Esophagus squamous epithelium (tissue), 5 donors: ENCODE measurements at places on chromosomes 13 and 19.

GRCh38 chr19:1875646-1876495, 9.4 kb downstream of the ABHD17A start:
- H3K27ac ChIP-seq, result peak overlapping the region; percentile 93
- no peak for DNase-seq
- H3K4me3 ChIP-seq, result peak overlapping the region; percentile 96
- H3K4me1 ChIP-seq, result peaks cover 47% of the 10 kb centered on the region
- H3K27me3 ChIP-seq, result no peaks in the 10 kb centered on the region

DNA sequence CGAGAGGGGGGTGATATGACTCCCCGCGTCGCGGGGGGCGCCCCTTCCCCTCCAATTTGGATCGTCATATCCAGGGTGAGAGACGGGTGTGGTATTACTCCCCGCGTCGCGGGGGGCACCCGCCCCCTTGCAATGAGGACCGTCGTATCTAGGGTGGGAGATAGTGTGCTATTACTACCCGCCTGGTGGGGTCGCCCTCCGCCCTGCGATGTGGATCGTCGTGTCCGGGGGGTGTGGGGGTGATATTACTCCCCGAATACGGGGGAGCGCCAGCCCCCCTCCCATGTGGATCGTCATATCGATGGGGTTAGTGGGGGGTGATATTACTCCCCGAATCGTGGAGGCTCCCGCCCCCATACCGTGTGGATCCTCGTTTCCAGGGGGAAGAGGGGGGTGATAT, 29.2 kb upstream of the RGCC start:
- DNase-seq, result no peak
- H3K27ac ChIP-seq, result no peak overlapping the region
- H3K36me3 ChIP-seq, result no peaks in the 10 kb centered on the region

DNA sequence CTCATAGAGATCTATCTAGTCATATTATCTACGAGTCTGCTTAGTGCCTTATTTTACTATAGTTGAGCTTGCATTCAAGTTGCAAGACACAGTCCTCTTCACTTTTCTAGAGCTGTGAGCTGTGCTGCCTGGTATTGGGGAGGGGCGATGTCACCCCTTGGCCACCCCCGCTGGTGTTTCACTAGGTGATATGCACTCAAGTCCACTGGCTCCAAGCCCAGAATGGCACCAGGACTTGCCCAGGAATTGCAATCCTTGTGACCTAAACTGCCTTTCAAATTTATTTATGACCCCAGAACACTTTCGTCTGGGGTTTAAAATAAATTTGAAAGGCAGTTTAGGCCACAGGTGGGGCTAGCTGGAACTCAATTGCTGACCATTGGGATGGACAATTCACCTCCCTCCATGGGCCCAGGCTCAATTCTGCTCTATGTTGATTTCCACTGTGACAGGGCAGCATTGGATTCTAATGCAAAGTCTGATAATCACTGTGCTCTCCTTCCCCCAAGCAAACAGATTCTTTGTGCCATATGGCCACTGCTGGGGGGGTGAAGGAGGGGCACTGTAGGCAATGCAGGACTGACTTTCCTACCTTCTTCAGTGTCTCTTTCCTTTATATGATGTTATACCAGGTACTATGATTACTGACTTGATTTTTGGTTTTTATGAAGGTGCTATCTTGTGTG, 1244.2 kb upstream of the MIR17HG start:
- H3K27ac ChIP-seq, result no peak overlapping the region
- no peaks in the 10 kb centered on the region for H3K36me3 ChIP-seq
- DNase-seq, result no peak
- H3K4me3 ChIP-seq, result no peak overlapping the region

DNA sequence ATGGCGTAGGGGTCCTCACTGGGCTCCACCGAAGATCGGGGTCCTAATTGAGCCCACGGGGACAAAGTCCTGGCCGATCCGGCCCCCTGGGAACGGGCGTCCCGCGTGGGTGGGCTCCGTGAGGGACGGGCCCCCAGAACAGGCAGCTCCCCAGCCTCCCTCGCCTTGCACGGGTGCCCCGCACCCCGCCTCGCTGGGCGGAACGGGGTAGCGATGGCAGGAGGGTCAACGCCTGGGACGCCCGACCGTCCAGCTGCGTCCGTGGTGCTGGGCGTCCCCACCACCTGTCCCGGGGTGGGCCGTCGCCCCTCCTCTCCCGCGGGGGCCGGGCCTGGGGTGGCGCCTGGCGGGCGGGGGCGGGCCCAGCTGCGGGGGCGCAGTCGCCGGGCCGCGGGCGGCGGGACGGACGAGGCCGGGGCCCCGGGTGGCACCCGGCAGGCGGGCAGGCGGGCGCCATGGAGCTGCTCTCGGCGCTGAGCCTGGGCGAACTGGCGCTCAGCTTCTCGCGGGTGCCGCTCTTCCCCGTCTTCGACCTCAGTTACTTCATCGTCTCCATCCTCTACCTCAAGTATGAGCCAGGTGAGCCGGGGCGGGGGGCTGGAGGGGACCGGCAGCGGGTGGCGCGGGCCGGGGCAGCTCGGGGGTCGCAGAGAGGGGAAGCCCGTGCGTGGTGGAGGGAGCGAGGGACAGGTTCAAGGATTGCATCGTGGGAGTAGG, at the start of gene TMEM38A:
TMEM38A (plus strand) TSS at position 377 of the 717 bp plus-strand sequence; CDS start at position 456, 79 bp downstream.
- no peak for DNase-seq
- H3K4me1 ChIP-seq, result peaks cover 54% of the 10 kb centered on the region
- peaks cover 18% of the 10 kb centered on the region for H3K36me3 ChIP-seq
- no peaks in the 10 kb centered on the region for H3K27me3 ChIP-seq
- H3K4me3 ChIP-seq, result peak within 1 kb of the TSS; percentile 57

DNA sequence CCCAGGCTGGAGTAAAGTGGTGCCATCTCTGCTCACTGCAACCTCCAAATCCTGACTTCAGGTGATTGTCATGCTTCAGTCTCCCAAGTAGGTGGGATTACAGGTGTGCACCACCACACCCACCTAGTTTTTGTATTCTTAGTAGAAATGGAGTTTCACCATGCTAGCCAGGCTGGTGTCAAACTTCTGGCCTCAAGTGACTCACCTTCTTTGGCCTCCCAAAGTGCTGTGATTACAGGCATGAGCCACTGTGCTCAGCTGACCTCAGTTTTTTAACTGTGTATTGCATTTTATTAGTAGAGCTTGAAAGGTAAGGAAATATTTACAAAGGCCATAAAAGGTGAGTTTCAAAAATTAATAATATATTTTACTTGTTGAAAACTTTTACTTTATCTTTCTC, 2.3 kb downstream of the ZNF726 start:
- DNase-seq, result no peak
- no peaks in the 10 kb centered on the region for H3K27me3 ChIP-seq
- no peaks in the 10 kb centered on the region for H3K4me1 ChIP-seq
- H3K4me3 ChIP-seq, result no peak overlapping the region
- peak overlapping the region; percentile 49 for H3K27ac ChIP-seq

DNA sequence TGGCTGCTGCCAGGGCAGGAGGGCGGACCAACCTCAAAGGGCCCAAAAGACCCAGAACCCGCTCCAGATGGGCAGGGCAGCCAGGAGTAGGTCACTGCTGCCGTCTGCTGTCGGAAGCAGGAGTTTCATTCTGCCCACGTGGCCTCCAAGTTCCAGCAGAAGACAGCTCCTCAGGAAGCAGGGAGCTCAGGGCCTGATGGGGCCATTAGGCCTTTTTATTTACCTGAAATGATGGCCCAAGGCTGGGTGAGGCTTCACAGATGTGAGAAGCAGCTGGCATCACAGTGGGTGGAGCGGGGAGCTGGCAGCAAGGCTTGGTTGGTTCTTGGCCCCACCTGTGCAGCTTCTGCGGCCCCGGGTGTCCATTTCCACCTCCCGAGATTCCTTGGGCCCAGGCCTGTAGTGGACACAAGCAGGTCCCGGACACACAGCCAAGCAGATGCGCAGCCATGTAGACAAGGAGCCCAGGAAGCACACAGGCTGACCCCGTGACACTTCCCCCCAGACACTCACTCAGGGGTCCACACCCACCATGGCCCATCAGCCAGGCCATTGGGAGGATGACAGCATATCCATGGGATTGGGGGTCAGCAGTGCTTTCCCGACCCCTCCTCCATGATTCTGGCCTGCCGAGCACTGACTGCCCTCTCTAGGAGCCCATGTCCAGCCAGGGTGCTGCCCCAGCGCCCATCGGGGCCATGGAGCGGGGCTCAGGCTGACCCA, 26.4 kb downstream of the C13orf46 start:
- no peak overlapping the region for H3K4me3 ChIP-seq
- H3K4me1 ChIP-seq, result peaks cover 21% of the 10 kb centered on the region

GRCh38 chr13:74251778-74252519, 117.7 kb upstream of the KLF12 start:
- H3K36me3 ChIP-seq, result no peaks in the 10 kb centered on the region
- H3K4me3 ChIP-seq, result no peak overlapping the region
- no peak overlapping the region for H3K27ac ChIP-seq
- H3K27me3 ChIP-seq, result no peaks in the 10 kb centered on the region
- DNase-seq, result no peak

- DNase-seq, result no peak
- H3K36me3 ChIP-seq, result peaks cover 21% of the 10 kb centered on the region
- H3K4me1 ChIP-seq, result peaks cover 37% of the 10 kb centered on the region
- peak overlapping the region; percentile 93 for H3K27ac ChIP-seq
- H3K27me3 ChIP-seq, result no peaks in the 10 kb centered on the region
These were observed 2.3 kb downstream of the HSPB6 start for GRCh38 chr19:35754370-35755130.

DNA sequence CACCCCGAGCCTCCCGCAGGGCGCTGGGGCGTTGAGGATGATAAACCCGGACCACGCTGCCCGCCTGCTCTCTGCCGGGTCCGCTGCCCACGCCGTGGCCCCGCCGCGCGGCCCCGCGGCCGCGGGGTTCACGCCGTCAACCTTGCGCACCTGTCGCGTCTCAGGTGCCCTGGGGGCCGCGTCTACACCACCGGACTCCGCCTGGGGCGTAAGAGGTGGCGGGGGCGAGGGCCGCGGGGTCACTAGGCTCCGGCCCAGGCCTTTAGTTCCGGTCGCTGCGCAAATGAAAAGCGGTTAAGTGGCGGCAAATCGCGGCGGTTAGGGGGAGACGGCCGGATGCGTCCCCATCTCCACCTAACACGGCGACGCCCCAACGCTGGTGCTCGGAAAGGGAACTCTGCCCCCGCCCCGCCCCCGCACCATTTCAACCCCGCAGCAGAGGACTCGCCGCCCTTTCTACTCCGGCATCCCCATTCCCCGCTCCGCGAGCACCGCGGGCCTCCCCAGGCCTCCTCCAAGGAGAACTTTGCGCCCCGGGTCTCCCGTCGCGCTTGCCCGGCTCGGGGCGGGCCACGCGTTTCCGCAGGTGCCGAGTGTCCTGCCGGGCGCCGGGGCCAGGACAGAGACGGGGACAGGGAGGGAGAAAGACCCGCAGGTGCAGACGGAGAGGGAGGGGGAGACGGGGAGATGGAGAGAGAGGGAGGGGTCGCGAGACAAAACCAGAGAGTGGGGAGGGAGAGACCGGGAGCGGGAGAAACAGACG, 4.3 kb downstream of the ONECUT3 start:
- H3K36me3 ChIP-seq, result no peaks in the 10 kb centered on the region
- no peak for DNase-seq
- H3K27ac ChIP-seq, result no peak overlapping the region
- H3K27me3 ChIP-seq, result peaks cover 61% of the 10 kb centered on the region
- H3K4me3 ChIP-seq, result no peak overlapping the region
- peaks cover 4% of the 10 kb centered on the region for H3K4me1 ChIP-seq

- no peak for DNase-seq
- H3K4me3 ChIP-seq, result no peak overlapping the region
- H3K27ac ChIP-seq, result no peak overlapping the region
These were observed 806.1 kb upstream of the MIR17HG start for GRCh38 chr13:90541346-90541745.

DNA sequence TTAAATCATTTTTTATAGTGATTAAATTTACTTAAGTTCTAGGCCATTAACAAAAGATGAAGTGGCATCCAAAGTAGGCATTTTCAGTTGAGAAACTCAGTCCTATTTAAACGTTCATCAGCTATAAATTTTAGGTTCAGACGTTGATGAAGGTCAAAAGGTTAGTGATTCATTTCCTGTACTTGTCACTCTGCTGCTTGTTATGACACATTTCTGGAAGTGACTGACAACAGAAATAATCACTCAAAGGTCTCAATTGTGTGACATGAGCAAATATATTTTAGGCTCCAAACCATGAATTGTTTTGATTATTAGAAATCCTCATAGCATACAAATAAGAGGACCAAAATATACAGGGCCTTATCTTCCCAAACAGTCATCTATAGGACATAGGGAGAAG, 10.3 kb upstream of the EDNRB start:
- DNase-seq, result no peak
- no peak overlapping the region for H3K4me3 ChIP-seq
- H3K4me1 ChIP-seq, result no peaks in the 10 kb centered on the region
- H3K36me3 ChIP-seq, result no peaks in the 10 kb centered on the region

DNA sequence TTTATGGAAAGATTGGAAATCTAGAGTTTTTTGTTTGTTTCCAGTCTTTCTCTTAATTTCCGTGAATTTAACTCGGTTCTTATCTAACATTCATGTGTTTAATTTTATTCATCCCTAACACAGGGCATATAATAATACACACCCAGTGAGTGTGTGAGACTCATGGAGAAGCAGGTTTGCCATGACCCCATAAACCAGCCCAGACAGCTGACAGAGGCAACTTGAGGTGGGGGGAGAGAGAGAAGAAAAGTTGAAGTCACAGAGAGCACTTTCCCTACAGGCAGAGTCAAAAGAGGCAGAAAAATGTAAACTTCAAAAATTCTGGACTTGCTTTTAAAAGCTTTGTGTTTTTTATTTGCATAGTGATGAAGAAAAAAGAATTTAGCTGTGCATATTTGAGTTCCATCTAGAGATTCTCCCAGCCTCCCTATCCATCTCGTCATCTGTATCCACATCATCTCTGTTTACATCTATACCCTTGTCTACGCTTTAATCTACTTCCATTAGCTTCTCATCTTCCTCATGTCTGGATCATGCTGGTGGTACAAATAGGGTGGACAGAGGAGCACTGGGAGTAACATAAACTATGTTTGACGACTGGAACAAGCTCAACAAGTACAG, 60.2 kb downstream of the THSD1 start:
- no peak overlapping the region for H3K4me3 ChIP-seq
- H3K36me3 ChIP-seq, result no peaks in the 10 kb centered on the region
- H3K27ac ChIP-seq, result no peak overlapping the region

DNA sequence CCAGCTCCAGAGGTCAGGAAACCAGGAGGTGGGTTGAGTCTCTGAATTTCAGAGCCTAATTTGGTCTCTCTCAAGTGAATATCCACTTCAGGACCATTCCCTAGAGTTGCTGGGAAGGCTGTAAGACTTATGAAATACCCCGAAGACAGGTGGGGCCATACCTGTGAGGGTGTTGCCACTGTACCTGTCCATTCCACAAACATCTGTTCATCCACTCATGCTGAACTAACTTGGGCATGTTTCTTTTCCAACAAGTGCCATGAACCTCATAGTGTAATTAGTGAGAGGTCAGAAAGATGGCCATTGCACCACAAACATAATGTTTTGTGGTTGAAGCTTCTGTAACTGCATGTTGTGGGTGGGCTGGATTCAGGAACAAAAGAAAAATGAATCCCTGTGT, 7.8 kb downstream of the ILF3 start:
- no peaks in the 10 kb centered on the region for H3K27me3 ChIP-seq
- H3K27ac ChIP-seq, result no peak overlapping the region
- H3K4me1 ChIP-seq, result peaks cover 45% of the 10 kb centered on the region
- no peak overlapping the region for H3K4me3 ChIP-seq
- DNase-seq, result no peak
